Activated CD4-positive, alpha-beta memory T cell treated with anti-CD3 and anti-CD28 coated beads for 36 hours (primary cell): ENCODE measurements at places on chromosomes 16 and 17. TPM values are rescaled to one million over a fixed set of nuclear protein-coding genes. Genes with fewer than 3 reads are reported as not detected.
A peak's percentile ranks its signal among the peaks of the same experiment; 100 is the strongest.

Gene ARL17A
- total RNA-seq = 14.7 TPM

Gene KCNJ18
- not detected for total RNA-seq

Gene PRR35
- total RNA-seq = not detected

DNA sequence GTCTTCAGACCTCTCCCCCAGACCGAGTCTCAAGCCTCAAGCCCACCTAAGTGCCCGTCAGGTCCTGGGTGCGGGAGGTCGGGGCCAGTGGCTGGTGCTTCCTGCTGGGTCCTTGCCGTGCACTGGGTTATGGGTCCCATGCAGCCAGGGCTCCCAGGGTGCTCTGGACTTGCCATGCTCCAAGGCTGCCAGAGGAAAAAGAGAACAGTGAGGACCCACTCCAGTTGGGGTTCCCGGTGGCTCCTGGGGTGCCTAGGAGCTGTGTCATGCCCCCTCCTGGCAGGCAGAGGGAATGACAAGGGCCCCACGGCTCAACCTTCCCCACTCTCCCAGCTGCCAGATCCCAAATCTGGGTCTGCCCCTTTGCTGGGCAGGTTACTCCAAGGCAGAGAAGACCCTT lies 3.8 kb downstream of the SNX20 start:
- DNase-seq = no peak
- peaks cover 56% of the 10 kb centered on the region for H3K4me1 ChIP-seq
- H3K36me3 ChIP-seq = peaks cover 69% of the 10 kb centered on the region
- no peaks in the 10 kb centered on the region for H3K27me3 ChIP-seq
- peak overlapping the region; percentile 20 for H3K4me3 ChIP-seq

DNA sequence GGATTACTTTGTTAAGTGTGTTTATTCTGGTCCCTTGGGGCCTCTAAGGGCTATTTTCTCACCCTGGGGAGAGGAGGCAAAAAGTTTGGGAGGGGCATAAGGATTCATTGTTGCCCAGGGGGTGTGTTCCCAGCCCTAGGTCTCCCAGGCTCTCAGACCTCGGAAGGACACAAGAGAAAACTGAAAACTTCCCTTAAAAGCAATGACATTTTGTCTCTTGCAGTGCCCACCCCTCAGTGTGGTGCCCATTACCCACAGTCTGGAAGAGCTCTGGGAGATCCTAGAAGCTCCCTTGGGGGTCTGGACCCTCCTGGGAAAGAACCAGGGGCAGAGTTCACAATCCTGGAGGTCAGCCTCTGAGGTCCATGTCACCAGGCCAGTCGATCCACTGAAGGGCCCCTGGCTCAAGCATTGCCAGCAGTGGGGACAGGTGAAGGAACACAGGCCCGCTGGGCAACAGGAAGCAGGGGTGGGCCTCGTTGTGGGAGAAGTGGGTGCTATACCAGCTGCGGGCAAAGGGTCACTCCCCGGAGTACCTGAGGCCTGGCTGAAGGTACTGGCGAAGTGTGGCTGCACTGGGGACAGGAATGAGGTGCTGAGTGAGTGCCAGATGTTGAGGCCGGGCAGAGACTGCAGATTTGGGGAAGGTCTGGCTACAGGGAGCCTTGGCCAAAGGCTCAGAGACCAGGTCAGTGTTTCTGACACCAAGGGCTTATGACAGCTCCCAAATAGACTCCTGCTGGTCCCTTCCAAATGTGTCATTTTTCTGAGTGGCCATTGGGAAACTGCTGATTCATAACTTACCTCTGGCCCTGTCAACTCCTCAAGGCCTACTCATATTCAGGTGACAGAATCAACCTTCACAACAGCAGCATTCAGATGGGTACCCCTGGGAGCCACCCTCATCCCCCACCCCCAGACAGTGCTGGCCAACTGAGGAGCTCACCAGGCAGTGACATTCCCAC lies 4.6 kb upstream of the ZNF747 start:
- no peak overlapping the region for H3K4me3 ChIP-seq
- peaks cover 20% of the 10 kb centered on the region for H3K4me1 ChIP-seq
- no peak overlapping the region for H3K27ac ChIP-seq
- peaks cover 28% of the 10 kb centered on the region for H3K36me3 ChIP-seq
- H3K27me3 ChIP-seq = no peaks in the 10 kb centered on the region
- DNase-seq = no peak

GRCh38 chr17:81457917-81458555 lies 54.6 kb downstream of the ACTG1 start:
- peaks cover 8% of the 10 kb centered on the region for H3K4me1 ChIP-seq
- no peaks in the 10 kb centered on the region for H3K36me3 ChIP-seq
- H3K27me3 ChIP-seq = no peaks in the 10 kb centered on the region
- DNase-seq = no peak
- H3K27ac ChIP-seq = no peak overlapping the region

GRCh38 chr16:56792967-56793366 lies 63.0 kb downstream of the NUP93 start:
- H3K27ac ChIP-seq = no peak overlapping the region
- H3K27me3 ChIP-seq = no peaks in the 10 kb centered on the region
- H3K4me3 ChIP-seq = no peak overlapping the region
- H3K36me3 ChIP-seq = no peaks in the 10 kb centered on the region

- no peak overlapping the region for H3K27ac ChIP-seq
- H3K36me3 ChIP-seq = no peaks in the 10 kb centered on the region
- H3K4me1 ChIP-seq = peaks cover 3% of the 10 kb centered on the region
- peaks cover 5% of the 10 kb centered on the region for H3K27me3 ChIP-seq
- no peak for DNase-seq
These were observed 25.4 kb upstream of the RHOT1 start for GRCh38 chr17:32116937-32117336.

GRCh38 chr16:55527885-55528284 lies 19.0 kb downstream of the LPCAT2 start:
- no peak overlapping the region for H3K27ac ChIP-seq
- H3K27me3 ChIP-seq = peaks cover 4% of the 10 kb centered on the region
- no peaks in the 10 kb centered on the region for H3K4me1 ChIP-seq
- no peak overlapping the region for H3K4me3 ChIP-seq
- H3K36me3 ChIP-seq = no peaks in the 10 kb centered on the region

DNA sequence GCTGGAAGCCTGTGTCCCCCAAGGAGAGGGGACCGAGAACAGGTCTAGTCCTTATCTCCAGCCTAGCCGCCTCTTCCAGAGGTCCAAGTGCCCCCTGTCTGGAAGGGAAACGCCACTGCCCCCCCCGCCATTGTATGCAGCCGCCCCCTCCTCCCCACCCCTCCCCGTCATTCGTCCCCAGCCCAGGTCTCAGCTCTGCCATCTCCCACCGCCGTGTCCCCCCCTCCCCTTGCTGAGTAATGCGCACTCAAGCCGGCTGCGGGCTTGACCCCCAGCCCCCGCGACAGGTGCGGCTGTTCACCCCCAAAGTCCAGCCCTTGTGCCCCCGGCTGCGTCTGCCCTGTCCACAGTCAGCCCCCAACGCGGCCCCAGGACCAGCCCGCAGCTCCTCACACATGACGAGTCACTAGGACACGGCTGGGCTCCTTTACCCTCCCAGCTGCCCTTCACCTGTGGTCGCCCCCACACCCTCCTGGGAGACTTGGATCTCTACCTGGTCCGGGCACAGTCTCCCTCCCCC lies 622 bp downstream of the GPRC5B start:
- no peak for DNase-seq
- no peak overlapping the region for H3K4me3 ChIP-seq
- peaks cover 33% of the 10 kb centered on the region for H3K27me3 ChIP-seq
- no peak overlapping the region for H3K27ac ChIP-seq
- peaks cover 19% of the 10 kb centered on the region for H3K4me1 ChIP-seq

- H3K27me3 ChIP-seq = no peaks in the 10 kb centered on the region
- peaks cover 2% of the 10 kb centered on the region for H3K36me3 ChIP-seq
- H3K27ac ChIP-seq = no peak overlapping the region
- no peak for DNase-seq
- H3K4me1 ChIP-seq = no peaks in the 10 kb centered on the region
These were observed 35.2 kb downstream of the TSC2 start for GRCh38 chr16:2082983-2083364.

- H3K27ac ChIP-seq = no peak overlapping the region
- H3K27me3 ChIP-seq = no peaks in the 10 kb centered on the region
- peaks cover 2% of the 10 kb centered on the region for H3K36me3 ChIP-seq
- peak; percentile 23 for DNase-seq
- no peaks in the 10 kb centered on the region for H3K4me1 ChIP-seq
These were observed 19.7 kb downstream of the MEAK7 start for GRCh38 chr16:84484579-84485254.

DNA sequence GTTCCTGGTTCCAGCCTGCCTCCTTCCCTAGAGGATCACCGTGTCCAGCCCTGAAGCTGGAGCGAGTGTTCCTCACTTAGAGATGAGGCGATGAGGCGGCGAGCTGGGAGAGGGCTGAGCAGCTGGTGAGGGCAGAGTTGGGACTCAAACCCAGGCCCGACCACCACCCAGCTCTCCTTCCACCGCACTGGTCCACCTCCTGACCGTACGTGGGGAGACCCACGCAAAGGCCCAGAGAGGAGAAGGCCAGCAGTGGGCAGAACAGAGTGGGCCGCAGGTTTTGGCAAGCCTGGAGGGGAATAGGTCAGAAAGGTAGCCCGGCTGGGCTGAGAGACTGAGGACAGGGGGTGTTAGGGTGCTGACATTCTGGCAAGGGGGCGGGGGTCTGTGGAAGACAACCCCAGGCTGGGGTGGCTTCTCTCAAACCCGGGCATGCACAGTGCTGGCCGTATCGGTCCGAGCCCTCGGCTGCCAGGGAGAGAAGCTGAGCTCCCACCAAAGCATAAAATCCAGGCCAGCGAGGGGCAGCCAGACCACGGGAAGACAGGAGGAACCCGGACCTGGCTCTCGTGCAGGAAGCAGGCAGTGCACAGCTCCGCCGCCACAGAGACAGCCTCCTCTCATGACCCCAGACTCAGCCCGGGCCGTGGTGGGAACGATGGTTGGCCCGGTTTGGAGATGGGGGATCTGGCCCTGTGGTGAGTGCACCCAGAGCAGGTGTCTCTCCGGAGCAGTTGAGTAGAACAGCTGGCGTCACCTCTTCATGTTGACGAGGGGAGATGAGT lies 24.9 kb downstream of the MLYCD start:
- no peak overlapping the region for H3K4me3 ChIP-seq
- peaks cover 10% of the 10 kb centered on the region for H3K36me3 ChIP-seq
- peaks cover 3% of the 10 kb centered on the region for H3K4me1 ChIP-seq
- DNase-seq = no peak
- H3K27ac ChIP-seq = no peak overlapping the region

DNA sequence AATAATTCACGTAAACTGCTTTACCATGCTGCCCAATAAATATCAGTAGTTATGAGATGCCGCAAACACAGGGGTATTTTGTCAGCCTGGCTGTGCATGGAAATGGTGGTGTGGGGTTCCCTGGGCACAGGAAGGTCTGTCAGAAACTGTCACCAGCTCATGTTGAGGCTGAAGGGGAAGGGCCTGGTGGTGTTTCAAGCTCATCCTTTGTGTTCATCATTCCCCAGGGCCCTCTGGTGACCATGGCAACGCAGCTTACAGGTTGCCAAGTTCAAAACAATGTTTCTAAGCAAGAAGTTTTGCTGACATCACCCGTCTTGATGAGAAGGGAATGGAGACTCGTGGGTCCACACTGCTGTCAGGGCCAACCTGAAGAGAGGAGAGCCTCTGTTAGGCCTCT lies 348.9 kb upstream of the C16orf82 start:
- H3K4me1 ChIP-seq = no peaks in the 10 kb centered on the region
- H3K27ac ChIP-seq = no peak overlapping the region
- no peaks in the 10 kb centered on the region for H3K27me3 ChIP-seq
- H3K36me3 ChIP-seq = no peaks in the 10 kb centered on the region

GRCh38 chr17:28963841-28964240 lies 12.5 kb upstream of the PHF12 start:
- DNase-seq = no peak
- H3K4me1 ChIP-seq = no peaks in the 10 kb centered on the region
- no peaks in the 10 kb centered on the region for H3K36me3 ChIP-seq
- H3K27me3 ChIP-seq = peaks cover 17% of the 10 kb centered on the region
- no peak overlapping the region for H3K27ac ChIP-seq

- no peaks in the 10 kb centered on the region for H3K27me3 ChIP-seq
- H3K4me3 ChIP-seq = no peak overlapping the region
- H3K27ac ChIP-seq = no peak overlapping the region
- H3K4me1 ChIP-seq = no peaks in the 10 kb centered on the region
- no peak for DNase-seq
These were observed 263.0 kb downstream of the FTO start for GRCh38 chr16:53966821-53967571.

GRCh38 chr16:48386559-48387312 lies 1.5 kb upstream of the SIAH1 start:
- H3K4me3 ChIP-seq = no peak overlapping the region
- peaks cover 10% of the 10 kb centered on the region for H3K4me1 ChIP-seq
- H3K27ac ChIP-seq = no peak overlapping the region
- no peak for DNase-seq

GRCh38 chr17:27630607-27631410 lies at the start of gene LGALS9:
Gene LGALS9, plus strand, starts transcription at chr17:27631188. Its CDS starts 78 bp downstream, at chr17:27631266.
- peak within 1 kb of the TSS; percentile 77 for H3K27ac ChIP-seq
- H3K4me3 ChIP-seq = peak within 1 kb of the TSS; percentile 77
- peak; percentile 53 for DNase-seq
- H3K27me3 ChIP-seq = no peaks in the 10 kb centered on the region

GRCh38 chr17:4607773-4608187 lies 23.5 kb downstream of the SMTNL2 start:
- H3K4me1 ChIP-seq = no peaks in the 10 kb centered on the region
- H3K36me3 ChIP-seq = no peaks in the 10 kb centered on the region
- H3K4me3 ChIP-seq = no peak overlapping the region
- peaks cover 16% of the 10 kb centered on the region for H3K27me3 ChIP-seq
- DNase-seq = no peak
